ENCODE measurements at places on chromosomes 2 and 18. TPM values are rescaled to one million over a fixed set of nuclear protein-coding genes. Genes with fewer than 3 reads are reported as not detected.

The CCDC150 gene
- polyA plus RNA-seq, result 9.2 TPM

DNA sequence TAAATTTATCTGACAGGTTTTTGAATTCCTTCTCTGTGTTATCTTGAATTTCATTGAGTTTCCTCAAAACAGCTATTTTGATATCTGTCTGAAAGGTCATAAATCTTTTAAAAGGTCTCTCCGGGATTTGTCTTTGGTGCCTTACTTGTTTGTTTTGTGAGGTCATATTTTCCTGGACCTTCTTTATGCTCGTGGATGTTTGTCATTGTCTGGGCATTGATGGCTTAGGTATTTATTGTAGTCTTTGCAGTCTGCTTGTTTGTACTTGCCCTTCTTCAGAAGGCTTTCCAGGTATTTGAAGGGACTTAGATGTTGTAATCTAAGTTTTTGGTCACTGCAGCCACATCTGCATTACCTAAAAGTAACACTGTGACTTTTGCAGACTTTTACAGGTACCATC lies 355.2 kb downstream of the PARD3B start:
- DNase-seq, result no peak

DNA sequence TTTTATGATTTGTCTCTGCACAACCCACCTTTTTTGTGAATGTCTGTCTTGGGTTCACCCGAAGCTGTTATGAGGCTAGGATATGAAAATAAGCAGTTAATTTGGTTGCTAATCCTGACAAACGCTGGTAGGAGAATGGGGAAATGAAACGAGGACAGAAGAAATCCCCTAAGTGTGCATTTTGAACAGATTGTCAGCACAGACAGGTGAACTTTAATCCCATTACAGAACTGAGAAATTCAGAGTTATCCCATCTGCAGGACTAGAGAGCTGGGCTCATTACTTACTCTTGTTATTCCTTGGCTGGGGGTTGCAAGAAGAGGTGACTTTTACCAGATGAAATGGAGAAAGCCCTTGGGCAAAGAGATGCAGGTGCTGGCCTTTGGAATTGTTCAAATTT lies 123.3 kb upstream of the NYAP2 start:
- no peak for DNase-seq

The HOXD8 gene
- polyA plus RNA-seq, result 46.0 TPM

- no peak for DNase-seq
Observed at GRCh38 chr2:204664708-204665121, 119.4 kb downstream of the PARD3B start.

The MCEE gene
- 25.9 TPM for polyA plus RNA-seq

GRCh38 chr2:196101325-196101991 lies 32.8 kb upstream of the DNAH7 start:
- DNase-seq, result no peak

DNA sequence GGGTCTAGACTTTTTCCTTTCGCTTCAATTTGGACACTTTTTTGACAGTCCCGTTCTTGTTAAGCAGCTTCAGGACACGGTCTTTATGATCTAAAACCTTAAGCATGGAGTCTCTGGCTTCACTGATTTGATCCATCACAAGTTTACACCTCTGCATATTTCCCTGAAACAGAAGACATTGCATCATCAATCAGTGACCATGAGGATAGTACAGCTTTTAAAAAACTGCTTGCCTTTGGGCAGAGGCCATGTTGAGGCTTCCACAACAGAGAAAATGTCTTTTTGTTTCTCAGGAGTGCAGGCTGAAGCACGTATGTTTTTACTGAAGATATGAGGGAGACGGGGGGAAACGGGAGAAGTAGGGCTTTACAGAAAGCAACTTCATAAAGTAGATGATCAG lies 56.2 kb upstream of the AMMECR1L start:
- no peak for DNase-seq

GRCh38 chr2:7031547-7032245 lies 114.5 kb downstream of the RNF144A start:
- no peak for DNase-seq

- DNase-seq, result no peak
Observed at GRCh38 chr18:48798334-48799245, 152.2 kb downstream of the SMAD7 start.

The DPYSL5 gene
- polyA plus RNA-seq, result 21.3 TPM

DNA sequence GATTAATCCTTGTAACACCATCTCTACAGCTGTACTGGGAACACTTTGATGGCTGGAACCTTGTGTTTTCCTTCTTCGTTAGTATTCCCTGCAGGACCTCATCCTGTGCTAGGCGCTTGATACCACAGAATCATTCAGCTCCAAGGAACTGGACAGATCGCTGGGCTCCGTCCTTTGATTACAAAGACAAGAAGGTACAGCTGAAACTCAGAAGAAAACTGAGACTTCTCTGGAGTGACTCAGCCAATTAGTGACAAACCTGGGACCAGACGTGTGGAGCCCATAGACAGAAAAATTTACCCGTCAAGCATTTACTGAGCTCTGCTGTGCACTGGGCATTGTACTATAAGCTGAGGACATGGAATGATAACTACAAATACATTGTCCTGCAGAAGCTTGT lies 67.3 kb downstream of the NCKAP5 start:
- no peak for DNase-seq

DNA sequence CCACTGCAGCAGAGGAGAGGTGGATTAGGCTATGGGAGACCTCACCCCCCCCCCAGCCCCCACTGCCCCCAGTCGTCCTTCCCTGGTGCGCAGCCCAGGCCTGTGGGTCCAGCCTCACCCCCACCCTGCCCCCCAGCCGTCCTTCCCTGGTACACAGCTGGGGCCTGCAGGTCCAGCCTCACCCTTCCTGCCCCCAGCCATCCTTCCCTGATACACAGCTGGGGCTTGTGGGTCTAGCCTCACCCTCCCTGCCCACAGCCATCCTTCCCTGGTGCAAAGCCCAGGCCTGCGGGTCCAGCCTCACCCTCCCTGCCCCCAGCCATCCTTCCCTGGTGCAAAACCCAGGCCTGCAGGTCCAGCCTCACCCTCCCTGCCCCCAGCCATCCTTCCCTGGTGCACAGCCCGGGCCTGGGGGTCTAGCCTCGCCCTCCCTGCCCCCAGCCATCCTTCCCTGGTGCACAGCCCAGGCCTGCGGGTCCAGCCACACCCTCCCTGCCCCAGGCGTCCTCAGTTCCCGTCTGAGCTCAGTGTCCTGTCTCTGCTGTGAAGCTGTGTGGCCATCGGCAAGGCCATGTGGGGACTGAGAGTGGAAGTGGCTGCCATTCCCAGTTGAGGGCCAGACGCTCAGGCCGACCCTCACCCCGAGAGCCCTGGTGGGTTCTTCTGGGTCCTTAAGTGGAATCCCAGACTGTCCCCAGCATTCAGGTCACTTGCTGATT lies 86.8 kb upstream of the SNTG2 start:
- no peak for DNase-seq

GRCh38 chr2:127621981-127622431 lies 23.9 kb upstream of the GPR17 start:
- no peak for DNase-seq

GRCh38 chr2:98538280-98539041 lies 69.9 kb downstream of the COA5 start:
- DNase-seq, result no peak

- DNase-seq, result no peak
Observed at GRCh38 chr2:43223521-43224001, 2.8 kb downstream of the ZFP36L2 start.

DNA sequence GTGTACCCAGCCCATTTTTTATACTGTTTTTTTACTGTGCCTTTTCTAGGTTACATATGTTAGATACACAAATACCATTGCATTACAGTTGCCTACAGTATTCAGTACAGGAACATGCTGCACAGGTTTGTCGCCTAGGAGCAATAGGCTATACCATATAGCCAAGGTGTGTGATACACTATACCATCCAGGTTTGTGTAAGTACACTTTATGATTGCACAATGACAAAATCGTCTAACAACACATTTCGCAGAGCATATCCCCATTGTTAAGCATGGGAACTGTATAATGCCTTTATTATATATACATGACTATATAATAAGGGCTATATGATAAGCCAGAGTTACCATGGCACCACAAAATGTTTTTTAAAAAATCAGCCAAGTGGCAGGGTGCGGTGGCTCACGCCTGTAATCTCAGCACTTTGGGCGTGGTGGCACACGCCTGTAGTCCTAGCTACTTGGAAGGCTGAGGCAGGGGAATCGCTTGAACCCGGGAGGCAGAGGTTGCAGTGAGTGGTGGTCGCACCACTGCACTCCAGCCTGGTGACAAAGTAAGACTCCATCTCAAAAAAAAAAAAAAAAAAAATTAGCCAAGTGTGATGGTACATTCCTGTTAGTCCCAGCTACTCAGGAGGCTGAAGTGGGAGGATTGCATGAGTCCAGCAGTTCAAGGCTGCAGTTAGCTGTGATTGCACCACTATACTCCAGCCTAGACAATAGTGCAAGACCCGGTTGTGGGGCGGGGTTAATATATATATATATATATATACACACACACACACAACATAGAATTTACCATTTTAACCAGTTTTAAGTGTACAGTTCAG lies 2.8 kb upstream of the CENPA start:
- no peak for DNase-seq

DNA sequence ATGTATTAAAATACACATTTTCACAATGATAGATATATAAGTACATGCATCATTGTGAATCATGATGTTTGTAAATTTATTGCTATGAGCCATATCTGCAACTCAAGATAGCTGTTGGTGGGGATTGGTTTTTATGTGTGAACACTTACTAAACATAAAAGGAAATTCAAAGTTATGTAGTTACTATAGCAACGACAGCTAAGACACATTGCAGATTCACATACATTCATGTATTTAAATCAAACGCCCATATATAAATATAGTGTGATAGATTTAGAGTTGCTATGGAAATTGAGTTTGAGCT lies 65.6 kb downstream of the MAPRE2 start:
- no peak for DNase-seq

The ELOA2 gene
- polyA plus RNA-seq, result not detected

DNA sequence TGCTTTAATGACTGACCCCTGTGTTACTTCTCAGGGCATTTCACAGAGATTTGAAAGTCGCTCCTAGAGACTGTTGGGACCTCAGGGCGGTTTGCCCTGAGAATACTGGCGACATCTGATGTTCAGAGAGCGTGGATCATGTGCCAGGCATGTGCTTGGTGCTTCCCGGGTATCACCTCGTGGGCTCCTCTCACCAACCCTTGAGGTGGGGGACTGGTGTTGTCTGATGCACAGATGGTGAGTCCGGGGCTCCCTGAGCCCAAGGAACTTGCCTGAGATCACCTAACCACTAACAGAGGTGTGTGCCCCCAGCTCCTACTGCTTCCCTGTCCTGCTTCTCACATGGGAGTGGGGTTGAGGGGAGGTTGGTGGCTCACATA lies 16.2 kb downstream of the ATOH8 start:
- no peak for DNase-seq

DNA sequence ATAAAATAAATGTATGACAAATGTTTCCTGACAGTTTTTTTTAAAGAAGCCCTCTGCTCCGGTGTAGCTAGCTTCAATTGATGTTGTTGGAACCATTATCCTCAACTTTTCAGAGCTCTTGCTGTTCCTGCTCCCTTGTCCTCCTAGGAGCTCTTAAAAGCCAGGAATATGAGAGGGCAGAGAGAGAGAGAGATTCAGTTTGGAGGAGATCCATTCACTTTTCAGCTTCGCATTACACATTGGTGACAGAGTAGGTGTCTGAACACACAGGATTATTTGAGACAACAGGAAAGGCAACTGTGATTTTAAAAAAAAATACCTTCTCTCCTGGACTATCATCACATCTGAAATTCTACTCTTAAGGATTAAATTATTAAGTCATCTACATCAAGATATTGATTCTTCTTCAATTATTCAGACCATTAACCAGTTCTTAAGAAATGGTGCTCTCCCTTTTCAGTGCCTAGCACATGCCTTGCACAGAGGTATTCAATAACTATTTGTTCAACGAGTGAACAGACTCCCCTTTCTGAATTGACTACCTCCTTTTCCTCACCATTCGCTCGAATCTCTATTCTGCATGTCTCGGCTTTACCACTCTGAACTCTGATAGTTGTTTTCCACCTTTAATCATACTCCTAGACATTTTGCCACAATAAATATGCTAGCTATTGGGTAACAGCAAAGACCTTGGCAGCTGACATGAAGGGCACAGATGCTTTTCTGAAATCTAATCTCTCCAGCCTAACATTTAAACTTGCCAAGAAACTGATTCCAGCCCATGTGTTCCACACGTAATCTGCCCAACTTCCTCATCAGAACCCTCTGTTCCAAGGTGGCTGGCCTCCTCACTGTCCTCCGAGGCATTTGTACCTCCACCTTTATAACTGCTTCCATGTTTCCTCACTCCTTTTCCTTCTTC lies 28.6 kb upstream of the SLC35F5 start:
- DNase-seq, result no peak

DNA sequence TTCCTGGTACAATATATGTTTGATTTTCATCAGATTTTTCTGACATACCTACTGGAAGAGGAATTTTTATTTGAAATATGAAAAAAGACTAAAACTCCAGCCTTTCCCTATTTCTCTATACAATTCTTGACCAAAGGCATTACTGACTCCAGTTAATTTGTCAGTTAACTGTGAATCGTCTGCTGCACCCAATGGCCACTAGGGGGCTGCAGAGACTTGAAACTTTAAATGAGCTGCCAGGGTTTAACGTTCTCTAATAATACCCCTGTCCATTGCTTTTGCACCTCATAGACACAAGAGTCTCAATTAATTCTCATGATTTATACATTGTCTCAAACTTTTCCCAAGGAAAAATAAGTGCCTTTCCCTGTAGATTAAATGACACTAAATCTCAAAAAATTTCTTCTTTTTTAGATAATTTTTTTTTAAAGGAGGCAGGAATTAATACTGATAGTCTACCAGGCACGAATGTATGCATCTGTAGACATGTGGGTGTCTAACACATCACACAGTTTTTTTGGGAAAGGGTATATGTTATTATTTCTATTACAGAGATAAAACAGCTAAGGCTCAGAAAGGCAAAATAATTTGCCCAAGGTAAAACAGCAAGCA lies 1.8 kb upstream of the ALK start:
- peak; percentile 61 for DNase-seq

The TRIB2 gene
- 69.1 TPM for polyA plus RNA-seq

GRCh38 chr18:35153609-35154272 lies 87.1 kb upstream of the ZNF397 start:
- no peak for DNase-seq

The SLC16A14 gene
- polyA plus RNA-seq, result 4.3 TPM

- no peak for DNase-seq
Observed at GRCh38 chr2:28381225-28382180, 11.2 kb upstream of the FOSL2 start.

DNA sequence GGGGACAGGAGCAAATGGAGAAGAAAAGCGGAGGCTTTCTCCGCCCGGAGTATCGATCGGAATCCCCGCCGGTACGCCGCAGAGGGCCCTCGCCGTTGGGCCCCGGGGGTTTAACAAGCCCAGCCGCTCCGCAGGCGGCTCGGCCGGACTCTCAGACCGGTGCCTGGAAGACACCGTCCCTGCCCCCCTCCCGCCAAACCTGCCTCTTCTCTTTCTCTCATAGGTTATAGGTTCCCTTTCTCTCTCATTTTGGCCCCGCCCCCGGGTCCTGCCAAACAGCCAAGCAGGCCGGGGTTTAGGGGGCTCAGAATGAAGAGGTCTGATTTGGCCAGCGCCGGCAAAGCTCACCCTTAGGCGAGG lies 4.4 kb downstream of the ONECUT2 start:
- DNase-seq, result no peak

GRCh38 chr2:122255924-122256323 lies 500.5 kb downstream of the TSN start:
- DNase-seq, result no peak

- DNase-seq, result no peak
Observed at GRCh38 chr2:103605071-103605780, 843.4 kb downstream of the TMEM182 start.

The ZNF532 gene
- polyA plus RNA-seq, result 73.2 TPM

- no peak for DNase-seq
Observed at GRCh38 chr2:11602563-11603204, 67.3 kb downstream of the NTSR2 start.

Data from muscle of arm (tissue), 14 donors.